Activated CD4-positive, alpha-beta memory T cell treated with anti-CD3 and anti-CD28 coated beads for 36 hours (primary cell): ENCODE measurements at places on chromosomes 5 and 9.

- peak; percentile 95 for DNase-seq
Observed at GRCh38 chr5:172114875-172115422, 73.1 kb downstream of the STK10 start.

DNA sequence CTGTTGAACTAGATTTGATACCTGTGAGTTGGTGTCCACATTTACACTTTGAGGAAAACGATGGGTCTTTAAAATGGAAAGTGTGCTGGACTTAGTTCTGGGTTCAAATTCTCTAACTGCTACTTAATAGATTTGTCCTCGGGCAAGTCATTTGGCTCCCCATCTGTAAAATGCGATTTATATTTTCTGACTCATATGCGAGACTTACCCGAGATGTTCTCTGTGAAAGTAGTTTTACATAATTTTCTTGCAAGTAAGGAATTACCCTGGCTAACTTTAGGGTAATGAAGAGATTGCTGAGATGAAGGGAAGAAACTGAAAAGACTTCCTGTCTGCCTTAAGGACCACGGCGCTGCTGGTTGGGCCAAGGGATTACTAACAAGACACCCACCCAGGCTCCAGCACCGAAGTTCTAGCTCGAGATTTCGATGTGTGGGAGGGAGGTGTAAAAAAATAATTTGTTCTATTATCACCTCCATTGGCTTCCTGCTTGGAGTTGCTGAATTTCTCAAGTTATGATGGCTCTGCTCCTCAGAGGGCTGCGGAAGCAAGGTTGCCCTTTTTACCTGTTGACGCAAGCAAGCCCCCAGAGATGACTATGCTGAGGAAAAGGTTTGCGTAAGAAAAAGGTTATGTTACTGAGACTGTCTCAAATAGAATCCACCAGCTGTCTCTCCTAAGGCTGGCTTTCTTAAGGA, 24.1 kb downstream of the PCSK1 start:
- no peak for DNase-seq

DNA sequence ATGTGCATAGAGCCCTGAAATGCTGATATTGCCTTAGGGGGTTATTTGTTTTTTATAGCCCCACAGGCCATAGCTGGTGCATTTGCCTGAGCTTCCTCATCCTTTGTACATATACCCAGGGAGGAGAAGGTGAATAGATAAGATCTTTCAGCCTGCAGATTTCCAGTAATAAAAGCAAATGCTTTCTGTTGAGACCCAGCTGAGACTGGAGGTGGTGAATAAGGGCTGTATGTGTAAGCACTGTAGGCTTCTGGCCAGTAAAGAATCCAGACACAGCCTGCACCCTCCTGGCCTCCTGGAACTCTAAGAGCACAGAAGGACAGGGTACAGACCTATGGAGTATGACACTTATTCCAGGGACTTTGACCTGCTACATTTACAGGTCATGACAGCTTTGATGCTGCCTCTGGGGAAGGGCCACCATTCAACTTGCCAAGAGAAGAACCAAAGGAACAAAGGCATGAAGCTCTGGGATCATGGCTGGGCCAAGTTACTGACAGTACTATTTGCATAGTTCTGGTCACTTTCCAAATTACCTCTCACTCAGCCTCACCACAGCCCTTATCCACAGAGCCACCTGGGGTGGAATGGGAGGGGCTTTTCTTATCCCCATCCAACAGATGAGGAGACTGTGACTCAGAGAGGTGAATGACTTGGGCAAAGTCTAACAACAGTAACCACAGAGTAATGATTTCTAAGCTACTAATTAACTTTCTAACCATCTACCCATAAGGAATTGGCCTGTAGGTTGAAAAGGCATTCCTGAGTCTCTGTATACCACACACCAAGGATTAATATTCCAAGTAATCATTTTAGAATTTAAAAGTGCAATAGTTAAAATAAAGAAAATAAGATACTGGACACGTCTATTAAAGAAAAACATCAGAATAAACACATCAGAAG, 604.5 kb upstream of the KLF4 start:
- no peak for DNase-seq

DNA sequence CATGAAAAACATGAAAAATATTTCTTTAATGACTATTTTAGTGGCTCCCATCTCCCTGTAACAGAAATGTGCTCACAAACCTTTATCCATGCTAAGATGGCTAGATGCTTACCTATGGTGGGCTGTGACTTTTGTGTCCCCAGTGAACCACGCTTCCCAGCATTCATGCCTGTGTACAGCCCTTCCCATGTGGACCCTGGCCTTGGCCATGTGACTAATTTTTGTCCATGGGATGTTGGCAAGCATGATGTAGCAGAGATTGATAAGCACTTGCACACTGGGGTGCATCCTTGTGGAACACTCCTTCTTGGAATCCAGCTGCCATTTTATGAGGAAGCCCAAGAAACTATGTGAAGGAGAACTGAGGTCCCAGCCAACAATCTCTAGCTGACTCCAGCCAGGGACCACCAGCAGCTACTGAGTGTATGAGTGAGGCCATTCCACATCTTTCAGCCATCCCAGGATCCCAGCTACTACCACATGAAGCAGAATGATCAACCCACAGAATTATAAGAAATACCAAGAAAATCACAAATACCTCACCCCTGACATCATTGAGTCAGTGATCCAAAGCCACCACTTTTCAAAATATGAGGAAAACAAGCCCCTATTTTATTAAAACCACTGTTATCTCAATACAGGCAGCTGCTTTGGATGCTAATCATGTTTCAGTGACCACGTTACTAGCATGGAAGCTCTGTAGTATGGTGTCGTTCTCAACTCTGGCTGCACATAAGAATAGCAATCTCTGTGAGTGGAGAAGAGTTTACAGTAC, 16.1 kb upstream of the RAI14 start:
- DNase-seq = no peak

- no peak for DNase-seq
Observed at GRCh38 chr9:123216251-123216797, 52.1 kb downstream of the STRBP start.

DNA sequence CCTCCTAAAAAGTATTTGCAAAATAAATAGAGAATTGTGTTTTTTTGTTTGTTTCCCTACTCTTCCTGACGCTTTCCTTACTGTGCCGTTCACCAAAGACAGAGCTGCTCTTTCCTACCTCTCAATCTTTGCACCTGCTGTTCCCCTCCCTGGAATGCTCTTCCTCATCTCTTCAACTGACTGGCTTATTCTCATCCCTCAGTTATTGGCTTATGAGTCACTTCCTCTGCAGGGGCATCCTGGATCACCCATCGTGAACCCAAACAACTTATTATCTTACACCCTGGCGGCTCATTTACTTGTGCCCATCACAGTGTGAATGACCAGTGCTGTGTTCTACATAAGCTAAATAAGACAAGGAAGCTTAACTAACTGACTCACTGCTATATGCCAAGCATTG, 36.1 kb upstream of the CCNG1 start:
- DNase-seq = no peak
